ENCODE measurements at places on chromosomes 12 and 14.

GRCh38 chr12:22016982-22017381 lies 29.0 kb upstream of the CMAS start:
- DNase-seq = no peak

DNA sequence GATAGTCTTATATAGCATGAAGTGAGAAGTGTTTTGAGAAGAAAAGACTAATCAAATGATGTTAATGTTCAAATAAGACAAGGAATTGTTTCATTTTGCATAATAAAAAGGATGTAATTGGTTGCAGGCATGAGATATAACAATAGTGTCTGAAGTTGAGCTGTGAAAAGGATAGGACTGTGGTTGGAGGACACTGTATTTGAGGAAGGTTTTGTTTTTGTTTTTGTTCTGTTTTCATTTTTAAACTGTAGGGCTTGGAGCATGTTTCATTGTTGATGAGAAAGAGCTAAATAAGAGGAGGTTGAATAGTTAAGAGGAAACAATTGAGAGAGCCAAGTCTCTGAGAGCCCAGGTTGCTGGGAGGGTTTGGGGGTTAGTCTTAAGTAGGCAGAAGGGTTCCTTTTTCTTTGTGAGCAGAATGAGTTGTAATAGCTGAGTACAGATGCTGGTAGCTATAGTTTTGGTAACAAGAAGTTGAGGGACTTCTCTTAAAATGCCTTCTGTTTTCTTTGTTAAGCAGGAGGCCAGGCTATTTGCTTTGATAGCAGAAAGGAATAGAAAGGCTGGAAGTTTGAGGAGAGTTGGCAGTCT lies 58.4 kb downstream of the CCDC91 start:
- DNase-seq = no peak

DNA sequence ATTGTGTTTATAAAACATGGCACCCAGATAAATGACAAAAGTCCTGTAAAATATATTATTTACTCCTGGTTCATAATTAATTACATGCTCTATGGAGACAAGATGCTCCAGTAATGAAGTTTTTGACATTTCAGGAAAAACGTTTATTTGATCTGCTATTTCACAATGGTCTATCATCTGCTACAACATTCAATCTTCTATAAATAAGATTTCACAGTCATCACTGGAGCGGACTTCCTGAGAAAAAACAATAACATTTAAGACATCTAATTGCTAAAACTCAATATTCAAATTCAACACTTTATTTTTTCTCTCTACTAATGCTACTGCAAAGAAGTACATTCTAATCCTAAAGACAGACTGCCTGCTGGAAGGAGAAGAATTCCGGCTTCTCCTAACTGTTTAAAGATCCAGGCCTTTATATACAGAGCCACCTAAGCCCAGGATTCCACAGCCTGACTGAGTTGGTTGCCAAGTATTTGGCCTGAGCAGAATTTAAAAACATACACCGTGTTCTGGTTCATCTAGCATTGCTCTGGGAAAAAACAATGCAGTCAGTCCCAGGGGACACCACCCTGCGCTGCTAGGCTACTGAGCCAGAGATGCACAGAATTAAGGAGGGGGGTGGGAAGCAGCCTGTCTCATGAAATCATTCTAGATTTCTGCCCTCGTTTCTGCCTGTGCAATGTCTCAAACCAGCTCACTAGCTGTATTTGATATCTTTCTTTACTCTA lies 58.0 kb downstream of the TMTC1 start:
- no peak for DNase-seq

DNA sequence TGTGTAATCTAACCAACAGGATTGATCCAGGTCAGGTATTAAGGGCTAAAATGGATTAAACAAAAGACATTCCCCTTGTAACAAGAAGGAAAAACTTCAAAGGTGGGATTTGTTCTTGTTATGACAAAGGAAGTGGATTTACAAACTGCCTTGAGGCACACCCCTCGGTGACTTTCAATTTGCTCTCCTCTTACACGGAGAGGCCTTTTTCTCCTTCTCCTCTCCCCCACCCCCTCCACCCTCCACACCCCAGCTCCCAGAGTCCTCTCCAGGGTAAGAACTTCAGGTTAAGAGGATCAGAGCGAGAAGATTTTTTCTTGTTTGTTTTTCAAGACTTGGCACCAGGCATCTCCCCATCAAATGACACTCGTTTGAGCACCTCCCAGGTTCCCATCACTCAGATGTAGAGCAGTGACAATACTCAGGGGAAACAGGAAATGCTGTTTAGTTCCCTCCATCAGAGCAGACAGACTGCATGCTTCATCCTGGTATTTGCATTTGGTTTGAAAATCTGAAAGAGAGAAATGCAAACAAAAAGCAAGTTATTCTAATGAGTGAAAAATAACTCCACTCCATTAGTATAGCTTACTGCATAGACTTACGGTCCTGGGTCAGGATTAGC lies 77.6 kb upstream of the TMEM260 start:
- DNase-seq = no peak

DNA sequence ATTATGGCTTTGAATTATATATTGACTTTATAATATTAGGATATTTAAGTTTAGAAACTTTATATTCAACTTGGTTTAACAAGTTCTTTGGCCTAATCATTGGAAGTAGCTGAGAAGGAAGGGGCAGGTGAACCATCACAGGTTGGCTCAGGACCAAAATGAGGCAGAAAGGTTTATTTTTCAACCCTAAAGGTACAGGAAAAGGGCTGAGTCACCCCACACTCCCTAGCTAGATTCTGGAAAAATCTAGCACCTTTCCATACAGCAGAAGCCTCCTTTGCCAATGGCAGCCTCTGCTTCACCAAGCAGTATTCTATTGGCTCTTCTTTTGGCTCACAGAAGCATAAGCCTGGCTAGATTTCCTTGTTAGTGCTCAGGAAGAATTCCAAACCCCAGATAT lies 19.3 kb upstream of the MED6 start:
- no peak for DNase-seq

DNA sequence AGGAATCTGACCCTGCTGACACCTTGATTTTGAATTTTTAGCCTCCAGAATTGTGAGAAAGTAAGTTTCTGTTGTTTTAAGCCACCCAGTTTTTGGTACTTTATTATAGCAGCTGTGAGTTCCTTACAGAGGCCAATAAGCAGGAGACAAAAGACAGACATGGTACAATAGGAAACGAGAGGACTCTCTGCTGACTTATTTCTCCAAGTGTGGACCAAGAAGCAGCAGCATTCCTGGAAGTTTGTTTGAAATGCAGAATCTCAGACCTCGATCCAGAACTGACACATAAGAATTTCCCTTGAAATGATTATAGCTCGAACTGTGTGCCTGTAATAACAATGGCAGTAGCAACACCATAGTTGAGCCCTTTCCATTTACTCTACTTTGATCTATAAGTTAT lies 31.9 kb upstream of the LUM start:
- no peak for DNase-seq

DNA sequence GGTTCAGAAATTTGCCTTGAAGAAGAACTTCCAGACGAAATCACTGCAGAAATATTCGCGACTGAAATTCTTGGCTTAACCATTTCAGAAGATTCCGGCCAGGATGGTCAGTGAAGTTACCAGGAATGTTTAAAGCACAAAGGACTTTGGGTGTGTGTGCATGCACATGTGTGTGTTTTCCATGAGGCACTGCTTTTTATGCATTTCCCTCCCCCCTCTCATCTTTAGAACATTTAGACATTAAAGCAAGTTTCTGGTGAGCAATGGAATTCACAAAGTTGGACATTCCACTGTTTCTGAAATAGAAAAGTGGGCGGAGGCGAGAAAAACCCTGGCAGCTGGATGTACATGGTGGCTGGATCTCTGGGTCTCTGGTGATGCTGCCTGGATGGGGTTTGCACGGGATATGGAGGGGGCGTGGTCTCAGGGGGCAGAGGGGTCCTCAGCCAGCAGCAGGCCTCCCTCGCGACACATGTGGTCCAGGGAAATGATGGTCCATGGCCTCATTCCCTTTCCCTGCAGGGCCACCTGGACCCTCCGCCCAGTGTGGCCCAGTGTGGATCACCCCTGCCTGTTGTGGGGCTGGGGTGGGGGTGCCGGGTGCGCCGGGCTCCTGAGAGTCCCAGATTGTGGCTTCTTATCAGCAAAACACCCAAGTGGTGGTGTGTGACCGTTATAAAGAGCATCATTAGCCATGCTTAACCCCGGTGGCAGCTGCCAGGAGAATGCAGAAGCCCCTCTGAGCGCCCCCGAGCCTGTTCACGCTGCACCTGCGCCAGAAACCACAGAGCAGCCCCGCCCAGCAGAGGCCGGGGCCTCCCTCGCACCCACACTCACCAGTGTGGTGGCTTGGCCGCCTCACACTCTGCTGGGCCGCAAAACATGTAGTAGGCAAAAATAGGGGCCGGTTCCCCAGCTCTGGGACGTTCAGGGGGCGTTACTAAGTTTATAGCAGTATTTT lies 17.8 kb upstream of the BCL7A start:
- DNase-seq = no peak

DNA sequence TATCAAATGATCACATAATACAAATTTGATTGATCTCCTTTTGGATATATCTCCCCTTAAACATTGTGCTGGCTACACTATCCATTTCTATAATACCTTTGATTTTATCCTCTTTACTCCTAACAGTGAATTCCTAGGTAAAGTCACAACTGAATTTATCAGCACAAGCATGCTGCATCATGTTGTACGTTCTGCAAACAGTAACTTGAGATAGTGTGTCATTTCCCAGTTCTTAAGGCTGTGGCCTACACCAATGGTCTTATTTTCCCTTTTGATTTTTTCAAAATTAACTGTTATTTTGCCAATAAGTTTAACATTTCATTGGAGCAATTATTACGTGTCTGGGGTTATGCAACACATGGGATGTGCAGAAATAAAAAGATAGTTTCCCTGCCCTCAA lies 24.8 kb downstream of the PRKCH start:
- no peak for DNase-seq

- DNase-seq = no peak
Observed at GRCh38 chr12:132404951-132405741, 75.8 kb upstream of the GALNT9 start.

DNA sequence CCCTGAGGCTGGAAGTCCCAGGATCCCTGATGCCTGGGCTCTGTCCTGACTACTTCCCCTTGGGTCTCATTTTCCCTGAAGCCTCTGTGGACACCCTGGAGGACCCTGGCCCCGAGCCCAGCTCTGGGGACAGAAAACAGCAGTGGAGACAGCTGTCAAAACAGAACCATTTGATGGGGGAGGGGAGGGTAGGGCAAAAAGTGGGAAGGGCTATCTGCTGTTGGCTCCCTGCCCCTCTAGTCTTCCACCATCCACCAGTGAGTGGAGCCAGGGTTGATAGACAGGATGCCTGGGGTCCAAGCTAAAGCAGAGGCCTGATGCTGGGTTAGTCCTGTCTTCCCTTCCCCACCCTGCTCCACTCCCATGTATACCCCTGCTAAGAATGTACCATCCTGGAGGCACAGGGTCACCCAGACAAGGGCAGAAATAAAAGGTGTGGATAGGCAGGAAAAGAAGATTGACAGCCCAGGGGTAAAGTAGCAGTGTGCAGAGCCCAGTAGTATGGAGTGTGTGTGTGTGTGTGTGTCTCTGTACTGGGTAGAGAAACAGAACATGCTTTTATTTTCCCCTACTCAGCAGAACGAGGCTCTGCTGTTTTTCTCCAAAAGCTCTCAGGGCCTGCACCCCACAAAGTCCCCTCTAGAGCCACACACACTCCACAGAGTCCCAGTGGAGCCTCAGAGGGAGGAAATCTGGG lies 9.8 kb downstream of the ZNF385A start:
- no peak for DNase-seq

DNA sequence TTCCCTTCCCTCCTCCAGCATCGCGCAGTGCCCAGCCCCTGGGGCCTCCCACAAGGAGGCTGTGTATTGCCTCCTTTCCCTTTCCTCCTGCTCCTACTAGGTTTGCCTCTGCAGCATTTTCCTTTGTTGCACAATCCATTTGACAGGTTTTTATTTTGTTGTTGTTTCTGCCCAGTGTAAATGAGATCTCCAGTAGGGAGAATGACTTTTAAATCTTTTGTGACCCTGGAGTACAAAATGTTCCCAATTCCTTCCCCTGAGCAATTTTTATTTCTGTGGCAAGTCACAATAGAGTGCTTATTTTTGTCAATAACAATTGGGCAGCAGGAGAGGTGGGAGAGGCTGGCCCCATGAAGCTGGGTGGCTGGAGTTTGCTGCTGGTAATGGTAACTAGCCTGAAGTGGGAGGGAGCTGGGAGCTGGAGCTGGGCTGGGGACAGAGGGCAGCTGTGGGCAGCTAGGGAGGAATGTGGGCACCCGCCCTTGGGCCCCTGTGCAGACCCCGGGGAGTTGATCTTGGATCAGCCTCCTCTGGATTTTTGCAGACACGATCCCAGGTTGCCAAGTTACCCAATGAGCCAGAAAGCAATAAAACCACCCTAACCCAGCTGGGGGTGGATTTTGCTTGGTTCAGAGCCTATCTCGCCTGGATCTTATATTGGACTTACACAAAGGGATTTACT lies 160.1 kb downstream of the KTN1 start:
- no peak for DNase-seq

DNA sequence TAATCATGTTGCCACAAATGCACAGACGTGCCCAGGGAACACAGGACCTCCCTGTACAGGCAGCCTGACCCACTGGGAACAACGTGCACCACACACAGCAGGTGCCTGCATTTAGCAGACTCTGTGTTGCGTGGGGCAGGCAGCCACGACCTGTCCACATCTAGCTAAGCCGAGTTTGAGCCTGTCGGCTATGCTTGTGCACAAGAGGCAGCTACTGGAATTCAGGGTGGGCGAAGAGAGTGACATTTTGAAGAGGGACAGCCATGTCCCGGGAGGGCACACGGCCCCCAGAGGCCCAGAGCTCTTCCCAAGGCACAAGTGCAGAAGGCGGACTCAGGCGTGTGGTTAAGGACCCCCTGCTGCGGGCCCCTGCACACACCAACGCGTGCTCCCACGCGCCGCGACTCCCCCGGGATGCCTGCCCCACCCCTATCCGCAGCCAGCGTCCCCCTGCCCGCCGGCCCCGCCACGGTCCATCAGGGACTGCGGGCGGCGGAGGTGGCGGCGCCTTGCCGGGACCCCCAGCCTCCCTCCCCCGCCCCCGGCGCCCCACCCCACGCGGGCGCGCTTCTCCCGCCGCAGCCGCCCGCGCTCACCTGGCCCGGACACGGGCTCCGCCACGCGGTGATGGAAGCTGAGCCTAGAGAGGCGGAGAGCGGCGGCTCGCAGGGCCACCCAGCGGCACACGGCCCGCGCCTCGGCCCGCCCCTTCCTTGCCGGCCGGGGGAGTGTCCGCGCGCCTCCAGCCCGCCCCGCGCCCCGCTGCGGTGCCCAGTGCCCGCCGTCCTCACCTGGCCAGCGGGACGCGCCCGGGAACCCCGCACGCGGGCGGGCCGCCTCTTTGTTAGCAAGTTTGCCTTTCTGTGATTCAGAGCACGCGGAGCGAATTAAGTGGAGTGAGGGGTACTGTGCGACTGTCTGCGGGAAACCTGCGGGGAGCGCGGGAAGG lies 125.3 kb upstream of the PRMT8 start:
- DNase-seq = no peak

- no peak for DNase-seq
Observed at GRCh38 chr12:49598527-49598926, 6.9 kb downstream of the FAM186B start.

DNA sequence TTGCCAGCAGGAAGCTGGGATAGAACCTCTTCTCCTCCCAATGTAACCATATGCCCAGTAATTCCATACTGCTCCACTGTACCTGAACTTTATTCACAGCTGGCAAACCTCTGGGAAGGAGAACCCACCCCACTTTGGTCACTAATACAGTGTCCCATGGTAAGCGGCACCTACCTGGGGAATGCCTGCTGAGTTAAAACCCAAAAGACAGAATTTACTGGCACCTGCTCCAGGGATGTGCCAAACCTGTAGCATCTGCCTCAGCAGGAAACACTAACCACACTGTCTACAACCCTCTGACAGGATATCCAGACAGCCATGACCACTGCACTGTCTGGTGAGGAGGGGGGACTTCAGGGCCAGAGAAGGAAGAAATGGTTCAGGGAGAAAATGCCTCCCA lies 26.6 kb downstream of the DDX24 start:
- DNase-seq = no peak

Data from HTR-8/SVneo (cell line).